ENCODE measurements at places on chromosomes 7 and 10.

- no peak for DNase-seq
These were observed 9.2 kb downstream of the IKZF5 start for GRCh38 chr10:122999347-122999746.

- DNase-seq, result peak; percentile 52
These were observed 785 bp downstream of the WDR86 start for GRCh38 chr7:151408839-151409666.

- no peak for DNase-seq
These were observed 12.9 kb downstream of the ZSCAN25 start for GRCh38 chr7:99629643-99630042.

- DNase-seq, result no peak
These were observed 283.6 kb downstream of the EXOC4 start for GRCh38 chr7:133536450-133536849.

GRCh38 chr10:21368728-21369425 lies 156.6 kb downstream of the SKIDA1 start:
- no peak for DNase-seq

DNA sequence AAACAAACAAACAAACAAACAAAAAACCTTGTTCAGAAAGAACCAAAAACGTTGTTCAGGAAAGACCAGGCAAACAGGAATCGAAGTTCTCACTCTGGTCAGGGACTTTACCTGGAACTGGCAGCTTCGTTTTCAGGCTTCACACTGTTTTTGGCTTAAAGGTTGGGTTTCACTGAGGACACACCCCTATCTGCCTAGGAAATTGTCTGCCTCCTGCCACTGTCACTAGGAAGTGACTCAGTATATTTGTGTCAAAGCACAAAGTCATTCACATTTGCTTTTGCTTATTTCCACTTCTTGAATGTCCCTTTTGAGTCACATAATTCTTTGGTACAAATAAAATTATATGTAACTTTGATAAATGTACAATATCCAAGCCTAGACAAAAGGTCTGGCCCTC lies 37.9 kb downstream of the PNLIPRP3 start:
- DNase-seq, result no peak

- DNase-seq, result no peak
These were observed 44.3 kb downstream of the NUDCD3 start for GRCh38 chr7:44445986-44446671.

- DNase-seq, result no peak
These were observed 12.7 kb downstream of the ACADSB start for GRCh38 chr10:123021517-123021916.

GRCh38 chr7:142375710-142376313 lies 118.0 kb upstream of the PRSS58 start:
- DNase-seq, result no peak

- no peak for DNase-seq
These were observed 253.3 kb downstream of the CCDC3 start for GRCh38 chr10:12748186-12748585.

- no peak for DNase-seq
These were observed 408.0 kb downstream of the HGF start for GRCh38 chr7:81361769-81362312.

GRCh38 chr10:95728526-95728925 lies 27.4 kb upstream of the ENTPD1 start:
- no peak for DNase-seq

DNA sequence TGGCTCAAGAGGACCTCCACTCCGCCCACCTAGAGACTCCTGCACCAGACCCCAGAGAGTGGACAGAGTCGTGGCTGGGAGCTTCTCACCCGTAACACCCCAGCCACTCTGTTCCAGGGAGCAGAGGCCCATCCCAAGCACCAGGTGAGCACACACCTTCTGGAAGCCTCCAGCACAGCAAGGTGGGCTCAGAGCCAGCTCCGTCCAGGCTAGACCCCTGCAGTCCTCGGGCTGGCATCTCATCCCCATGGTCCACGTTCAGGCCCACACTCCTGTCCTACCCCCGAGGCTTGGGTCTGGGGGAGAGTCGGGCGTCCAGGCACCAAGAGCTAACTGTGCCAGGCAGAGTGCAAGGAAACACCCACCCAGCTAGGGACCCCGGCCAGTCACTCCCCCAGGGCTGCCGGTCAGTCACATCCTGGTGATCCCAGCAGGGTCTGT lies 13.2 kb downstream of the PDGFA start:
- DNase-seq, result no peak

DNA sequence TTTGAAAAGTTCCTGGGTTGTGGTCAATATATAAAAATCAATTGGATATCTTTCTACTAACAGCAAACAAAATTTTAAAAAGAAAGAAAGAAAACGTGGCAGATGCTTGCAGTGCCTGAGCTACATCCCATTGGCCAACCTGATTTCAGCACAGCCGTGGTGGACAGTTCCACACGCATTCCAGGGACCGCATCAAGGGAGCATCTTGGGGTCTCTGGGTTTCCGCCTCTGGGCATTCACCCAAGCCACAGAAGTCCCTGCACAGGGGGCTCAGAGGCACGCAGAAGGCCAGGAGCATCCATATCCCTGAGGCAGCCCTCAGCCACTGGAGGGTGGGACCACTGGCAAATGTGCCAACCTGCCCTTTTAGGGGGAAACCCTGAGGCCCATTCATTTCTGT lies 254.5 kb upstream of the RNF32 start:
- DNase-seq, result no peak

DNA sequence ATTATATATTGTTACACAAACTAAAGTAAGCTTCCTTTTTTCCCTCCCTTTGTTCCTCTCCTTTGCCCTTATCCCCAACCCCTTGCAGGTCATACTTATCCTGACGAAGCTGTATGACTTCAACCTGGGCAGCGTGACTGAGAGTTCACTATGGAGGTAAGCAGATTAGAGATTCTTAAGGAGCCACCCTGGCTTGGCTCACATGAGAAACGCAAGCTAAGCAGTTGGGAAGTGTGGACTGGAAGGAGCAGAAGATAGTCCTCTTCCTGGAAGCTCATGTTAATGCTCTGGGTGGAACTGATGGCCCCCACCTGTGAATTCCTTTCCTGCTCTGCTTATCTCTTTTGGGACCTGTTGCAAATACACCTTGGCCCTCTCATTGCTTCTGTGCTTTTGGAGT lies 201.6 kb downstream of the SORCS3 start:
- DNase-seq, result no peak

- no peak for DNase-seq
These were observed 32.8 kb upstream of the RHEB start for GRCh38 chr7:151552352-151553028.

Data from activated gamma-delta T cell treated with anti-CD3 and anti-CD28 coated beads, Interleukin-2, amount 50 U/mL, for 16 hours (primary cell).